ENCODE measurements at places on chromosomes 3 and 15.

- DNase-seq = peak; percentile 79
Measured at GRCh38 chr3:113035387-113035982, 44.7 kb downstream of the GTPBP8 start.

GRCh38 chr3:160796813-160797164, 40.8 kb downstream of the PPM1L start:
- no peak for DNase-seq

DNA sequence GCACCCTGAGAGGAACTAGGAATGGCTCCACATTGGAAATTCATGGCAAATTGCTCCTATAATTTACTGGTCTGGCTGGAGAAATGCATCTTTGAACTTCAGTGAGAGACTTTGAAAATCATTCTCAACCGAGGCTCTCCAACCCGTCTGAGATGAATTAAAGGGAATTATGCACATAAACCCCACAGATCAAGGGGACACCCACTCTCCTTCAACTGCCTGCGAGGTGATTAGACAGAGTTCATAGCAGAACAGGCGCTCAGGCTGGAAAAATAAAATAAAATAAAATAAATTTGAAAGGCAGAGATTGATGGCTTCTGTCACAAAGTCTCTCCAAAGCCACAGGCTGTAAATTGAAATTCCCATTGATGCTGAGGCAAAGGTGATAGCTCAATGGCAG, 37.7 kb downstream of the MEGF11 start:
- DNase-seq = no peak

GRCh38 chr3:167520266-167521005, 46.6 kb upstream of the SERPINI2 start:
- DNase-seq = no peak

All from SK-MEL-5 (cell line).